ENCODE measurements at places on chromosomes 2 and 18.

- DNase-seq: no peak
Measured at GRCh38 chr2:11032396-11032795, 120.7 kb downstream of the KCNF1 start.

DNA sequence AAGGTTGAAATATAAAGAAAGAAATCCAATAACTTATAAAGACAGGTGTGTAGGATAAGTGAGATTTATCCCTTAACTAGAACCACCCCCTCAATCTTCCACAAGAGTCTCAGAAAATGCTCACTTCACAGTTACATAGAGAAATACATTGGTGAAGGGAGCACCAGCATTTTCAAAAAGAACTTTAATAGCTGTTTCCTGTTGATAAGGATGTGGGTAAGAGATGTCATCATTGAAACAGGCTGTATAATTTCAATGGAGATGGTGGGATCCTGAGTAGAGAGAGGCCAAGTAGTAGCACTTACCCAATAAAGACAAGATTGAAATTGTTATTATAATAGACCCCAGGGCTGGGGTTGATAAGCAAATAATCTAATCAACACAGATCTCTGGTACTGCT, 162.2 kb upstream of the TACR1 start:
- DNase-seq: no peak

DNA sequence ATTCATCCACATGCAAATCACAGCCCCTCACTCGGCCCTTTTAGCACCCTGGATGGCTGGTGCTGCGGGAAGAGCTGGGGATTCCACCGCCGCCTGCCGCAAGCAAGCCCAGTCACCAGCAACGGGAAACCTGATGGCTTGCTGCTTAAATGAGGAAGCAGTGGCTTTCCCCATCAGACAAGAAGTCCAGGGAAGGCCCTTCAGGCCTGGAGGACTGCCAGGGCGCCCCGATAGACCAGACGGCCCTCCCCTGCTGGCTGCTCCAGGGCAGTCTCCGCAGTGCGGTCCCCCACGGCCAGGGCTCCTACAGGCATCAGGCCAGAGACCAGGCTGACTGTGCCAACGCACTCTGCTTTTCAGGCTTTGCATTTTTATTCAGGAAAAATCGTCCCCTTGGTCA, 439.1 kb downstream of the EIPR1 start:
- no peak for DNase-seq

- DNase-seq: no peak
Measured at GRCh38 chr2:61263830-61264229, 101.8 kb downstream of the C2orf74 start.

DNA sequence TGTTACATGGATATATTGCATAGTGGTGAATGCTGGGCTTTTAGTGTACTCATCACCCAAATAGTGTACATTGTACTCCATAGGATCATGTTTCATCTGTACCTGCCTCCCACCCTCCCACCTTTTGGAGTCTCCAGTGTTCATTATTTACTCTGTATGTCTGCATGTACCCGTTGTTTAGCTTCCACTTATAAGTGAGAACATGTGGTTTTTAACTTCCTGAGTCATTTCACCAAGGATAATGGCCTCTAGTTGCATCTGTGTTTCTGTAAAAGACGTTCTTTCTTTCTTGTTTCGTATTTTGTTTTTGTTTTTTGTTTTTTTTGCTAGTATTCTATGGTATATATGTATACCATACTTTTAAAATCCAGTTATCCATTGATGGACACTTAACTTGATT, 107.5 kb downstream of the MSTN start:
- no peak for DNase-seq

- no peak for DNase-seq
Measured at GRCh38 chr2:165539985-165540384, 70.5 kb downstream of the CSRNP3 start.

- DNase-seq: peak; percentile 6
Measured at GRCh38 chr2:118221536-118222272, 133.4 kb downstream of the INSIG2 start.

- no peak for DNase-seq
Measured at GRCh38 chr18:25853691-25854433, 236.6 kb downstream of the SS18 start.

DNA sequence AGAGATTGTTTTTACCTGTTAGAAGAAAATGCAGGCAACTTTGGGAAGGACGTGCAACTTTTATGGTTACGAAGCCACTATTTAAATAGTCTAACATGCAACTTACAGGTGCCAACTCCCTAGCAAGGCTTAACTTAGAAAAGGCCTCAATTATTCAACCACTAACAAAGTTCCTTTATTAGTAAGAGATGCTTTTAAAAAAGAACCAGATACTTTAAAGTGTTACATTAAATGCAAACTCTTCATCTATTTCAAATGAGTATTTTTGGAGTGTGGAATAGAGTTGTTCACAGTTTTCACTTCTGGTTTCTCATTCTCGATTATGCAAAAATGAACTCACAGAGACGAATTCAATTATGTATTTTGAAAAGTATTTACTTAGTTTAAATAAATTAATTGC, 51.7 kb downstream of the PELI1 start:
- no peak for DNase-seq
